Ammon's horn (tissue), 1 donor: ENCODE measurements at places on chromosomes 4 and X.
A peak's percentile ranks its signal among the peaks of the same experiment; 100 is the strongest.

DNA sequence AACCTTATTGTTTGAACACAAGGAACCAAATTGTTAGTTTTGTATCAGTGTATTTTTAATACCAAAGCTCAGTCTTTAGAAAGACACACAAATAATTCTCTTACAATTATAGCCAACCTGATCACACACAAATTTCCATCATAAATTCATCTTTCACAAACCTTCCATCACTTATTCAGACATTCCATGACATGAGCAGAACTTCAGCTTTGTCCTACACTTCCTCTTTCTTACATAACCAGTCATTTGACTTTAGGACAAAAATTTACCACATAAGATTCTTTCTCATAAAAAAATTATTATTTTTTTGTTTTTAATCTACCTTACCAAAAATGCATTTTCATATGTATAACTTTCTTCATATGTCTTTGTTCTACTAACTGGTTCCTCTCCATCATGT is 312.2 kb downstream of the GALNTL6 start:
- DNase-seq: no peak

DNA sequence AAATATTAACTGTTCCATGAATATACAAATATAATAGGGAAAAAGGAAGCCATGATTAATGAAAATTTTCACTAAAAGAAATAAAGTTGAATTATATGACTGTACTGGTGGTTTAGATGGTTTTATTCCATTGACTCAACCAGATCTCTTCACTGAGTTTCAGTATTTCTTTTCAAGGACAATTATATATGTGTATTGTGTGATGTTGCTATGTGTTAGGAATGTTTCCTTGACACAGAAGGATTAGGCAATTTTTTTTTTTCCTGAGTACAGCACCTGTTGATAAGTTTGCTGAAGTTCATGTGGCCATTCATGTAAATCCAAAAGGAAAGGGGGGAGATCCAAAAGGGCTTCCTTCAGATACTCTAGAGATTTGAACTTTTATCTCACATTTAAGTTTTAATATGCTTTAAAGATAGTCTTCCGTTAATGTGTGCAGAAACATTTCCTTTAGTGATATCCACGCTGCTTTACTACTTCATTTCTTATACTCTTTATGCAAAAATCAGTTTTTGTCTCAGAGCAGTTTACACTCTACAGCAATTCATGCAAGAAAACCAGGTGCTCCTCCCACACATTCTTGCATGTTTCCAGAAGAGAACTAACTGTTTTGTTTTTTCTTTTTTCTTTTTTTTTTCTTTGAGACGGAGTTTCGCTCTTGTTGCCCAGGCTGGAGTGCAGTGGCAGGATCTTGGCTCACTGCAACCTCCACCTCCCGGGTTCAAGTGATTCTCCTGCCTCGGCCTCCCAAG is 249.1 kb downstream of the RPA4 start:
- DNase-seq: no peak

DNA sequence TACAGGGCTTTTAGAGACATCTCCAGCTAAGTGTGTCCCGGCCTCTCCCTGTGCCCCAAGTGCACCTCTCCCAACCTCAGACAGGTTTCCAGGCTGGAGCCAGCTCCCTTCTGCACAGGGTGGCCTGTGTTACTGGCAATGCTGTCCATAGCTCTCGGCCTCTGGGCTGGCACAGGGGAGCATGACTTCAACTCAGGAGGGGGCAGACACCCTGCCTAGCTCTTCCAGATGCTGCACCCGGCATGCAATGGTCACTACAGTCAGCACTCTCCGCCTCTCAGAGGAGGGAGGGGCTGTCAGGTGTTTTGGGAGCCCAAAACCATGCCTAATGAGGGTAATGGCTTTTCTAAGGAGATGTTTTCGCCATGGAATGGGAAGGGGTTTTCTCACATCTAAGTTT is 2.4 kb upstream of the IRAK1 start:
- no peak for DNase-seq

DNA sequence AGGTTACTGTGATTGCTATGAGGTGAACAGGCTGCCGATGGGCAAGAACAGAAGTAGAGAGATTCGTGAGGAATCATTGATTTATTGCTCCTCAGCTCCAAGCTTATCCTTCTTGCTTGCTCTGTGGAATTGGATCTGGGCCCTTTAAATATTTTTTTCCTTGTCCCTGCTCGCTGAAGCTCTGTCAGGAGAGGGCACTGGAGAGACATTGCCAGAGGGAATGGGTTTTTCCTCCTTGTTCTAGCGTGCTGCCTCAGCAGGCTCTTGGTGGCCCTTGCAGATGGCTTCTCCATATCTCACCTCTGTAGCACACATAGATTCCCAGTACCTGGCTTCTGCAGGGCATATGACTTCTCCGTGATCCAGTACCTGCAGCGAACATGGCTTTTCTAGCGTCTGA is 67.4 kb downstream of the CNGA2 start:
- DNase-seq: no peak

GRCh38 chr4:55358668-55359067 is 12.6 kb downstream of the SRD5A3 start:
- no peak for DNase-seq

DNA sequence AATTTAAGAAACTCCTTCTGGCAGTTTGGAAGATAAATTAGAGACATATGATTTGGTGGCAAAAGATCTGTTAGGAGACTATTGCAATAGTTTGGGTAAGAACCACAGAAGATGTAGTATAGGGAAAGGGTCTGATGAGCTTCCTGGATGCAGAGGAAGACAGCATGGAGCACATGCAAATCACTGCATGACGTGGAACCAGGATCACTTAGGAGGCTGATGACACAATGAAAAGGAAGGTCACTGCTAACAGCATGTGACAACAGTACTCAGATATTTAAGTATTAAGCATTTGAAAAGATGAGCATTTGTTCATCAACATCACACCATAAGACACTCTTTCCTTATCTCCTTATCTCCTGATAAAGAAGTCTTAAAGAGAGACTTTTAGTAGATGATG is 167.8 kb upstream of the LDB2 start:
- no peak for DNase-seq

DNA sequence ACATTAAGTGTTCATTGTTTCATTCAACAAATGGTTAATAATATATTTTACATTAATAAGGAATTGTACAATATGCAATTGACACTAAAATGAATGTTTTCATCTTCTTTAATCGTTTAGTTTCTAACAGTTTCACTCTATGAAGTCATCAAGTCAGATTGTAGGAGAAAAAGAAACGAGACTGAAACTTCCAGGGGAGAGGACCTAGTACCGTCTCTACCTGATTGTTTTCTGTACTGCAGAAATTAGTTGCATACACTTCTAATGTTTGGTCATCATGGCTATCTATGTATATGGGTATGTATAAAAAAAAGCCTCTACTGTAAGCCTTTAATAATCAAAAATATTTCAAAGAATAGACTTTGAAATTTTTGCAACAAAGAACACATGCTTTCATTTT is 1350.9 kb downstream of the ARAP2 start:
- no peak for DNase-seq

- DNase-seq: peak; percentile 10
Measured at GRCh38 chrX:133783274-133783673, 202.1 kb downstream of the GPC3 start.

- peak; percentile 73 for DNase-seq
Measured at GRCh38 chr4:170025523-170026252, 507 bp downstream of the MFAP3L start.

GRCh38 chr4:98653890-98654867 is 4.2 kb downstream of the TSPAN5 start:
- DNase-seq: no peak

GRCh38 chr4:102640669-102641068 is 120.1 kb downstream of the MANBA start:
- no peak for DNase-seq
